ENCODE measurements at places on chromosomes 5 and 9.

DNA sequence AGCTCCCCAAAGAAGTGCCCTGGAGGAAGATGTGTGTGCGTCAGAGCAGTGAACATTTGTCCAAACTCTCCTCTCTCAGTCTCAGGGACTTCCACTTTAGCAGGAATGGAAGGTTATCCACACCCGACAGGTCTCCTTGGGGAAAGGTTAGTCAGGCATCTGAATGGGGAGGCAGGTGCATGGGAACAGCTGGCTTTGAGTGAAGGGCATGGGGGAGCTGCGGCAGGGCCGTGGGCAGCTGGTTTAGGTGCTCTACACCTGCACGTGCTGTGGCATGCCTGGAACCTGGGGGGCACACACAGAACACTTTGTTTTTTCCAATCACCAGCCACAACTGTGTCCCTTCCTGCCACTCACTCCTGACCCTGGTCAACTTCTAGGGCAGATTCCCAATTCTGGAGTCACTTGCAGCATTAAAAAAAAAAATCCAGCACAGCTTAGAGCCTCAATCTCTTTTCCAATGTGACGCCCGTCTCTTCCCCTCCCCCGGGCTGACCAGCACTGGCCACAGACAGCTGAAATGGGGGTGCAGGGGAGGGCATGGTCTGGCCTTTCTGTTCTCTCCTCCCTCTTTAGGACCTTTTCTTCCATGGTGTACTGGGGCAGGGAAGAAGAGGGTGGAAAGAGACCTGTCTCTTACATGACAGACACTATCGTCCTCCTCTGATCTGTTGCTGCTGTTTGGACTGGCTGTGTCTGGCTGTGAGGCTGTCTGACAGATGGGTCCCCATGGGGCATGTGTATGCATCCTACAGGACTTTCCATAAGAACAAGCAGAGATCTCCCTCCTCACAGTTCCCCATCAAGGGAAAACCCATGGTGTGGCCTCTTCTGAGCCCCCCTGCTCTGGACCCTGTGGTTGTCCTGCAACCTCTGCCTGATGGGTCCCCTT, 9.5 kb upstream of the IL3 start:
- DNase-seq = no peak

GRCh38 chr5:74040065-74040551, 414.1 kb downstream of the ARHGEF28 start:
- peak; percentile 94 for DNase-seq

DNA sequence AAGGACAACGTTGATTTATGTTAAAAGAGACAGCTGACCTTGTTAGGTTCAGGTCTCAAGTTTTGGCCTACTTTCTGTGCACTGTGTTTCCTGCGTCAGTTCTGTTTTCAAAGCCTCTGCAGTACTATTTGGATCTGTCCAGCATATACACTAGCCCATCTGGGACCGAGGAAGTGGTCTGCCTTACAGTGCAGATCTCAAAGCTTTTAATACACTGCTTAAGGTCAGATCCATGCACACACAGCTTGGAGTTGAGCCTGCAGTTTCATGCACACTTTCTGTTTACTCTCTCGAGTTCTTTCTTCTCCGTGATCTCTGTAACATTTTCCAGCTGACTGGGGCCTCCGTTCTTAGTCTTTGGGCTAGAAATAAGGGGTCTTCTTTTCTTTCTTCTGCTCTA, 24.1 kb downstream of the CARTPT start:
- no peak for DNase-seq

- DNase-seq = no peak
These were observed 23.2 kb upstream of the NCS1 start for GRCh38 chr9:130149031-130149430.

DNA sequence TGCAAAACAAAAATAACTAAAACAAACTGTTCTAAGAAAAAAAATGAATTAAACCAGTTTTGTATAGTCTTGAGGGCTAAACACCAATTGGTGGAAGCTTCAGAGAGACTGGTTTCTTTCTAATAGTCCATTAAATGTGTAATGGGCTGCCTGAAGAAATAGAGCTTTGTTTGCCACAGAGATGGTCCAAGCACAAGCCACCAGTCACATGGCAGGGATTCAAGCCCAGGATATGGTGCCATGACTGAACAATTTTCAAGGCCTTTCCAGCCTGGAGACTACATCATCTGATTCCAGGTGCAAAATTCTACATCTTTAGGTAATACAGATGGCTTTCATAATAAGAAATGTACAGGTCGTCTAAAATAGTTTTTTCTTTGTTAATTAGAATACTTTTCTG, 355.3 kb downstream of the NR2F1-AS1 start:
- DNase-seq = no peak

GRCh38 chr5:154568589-154568988, 90.6 kb upstream of the HAND1 start:
- DNase-seq = no peak

DNA sequence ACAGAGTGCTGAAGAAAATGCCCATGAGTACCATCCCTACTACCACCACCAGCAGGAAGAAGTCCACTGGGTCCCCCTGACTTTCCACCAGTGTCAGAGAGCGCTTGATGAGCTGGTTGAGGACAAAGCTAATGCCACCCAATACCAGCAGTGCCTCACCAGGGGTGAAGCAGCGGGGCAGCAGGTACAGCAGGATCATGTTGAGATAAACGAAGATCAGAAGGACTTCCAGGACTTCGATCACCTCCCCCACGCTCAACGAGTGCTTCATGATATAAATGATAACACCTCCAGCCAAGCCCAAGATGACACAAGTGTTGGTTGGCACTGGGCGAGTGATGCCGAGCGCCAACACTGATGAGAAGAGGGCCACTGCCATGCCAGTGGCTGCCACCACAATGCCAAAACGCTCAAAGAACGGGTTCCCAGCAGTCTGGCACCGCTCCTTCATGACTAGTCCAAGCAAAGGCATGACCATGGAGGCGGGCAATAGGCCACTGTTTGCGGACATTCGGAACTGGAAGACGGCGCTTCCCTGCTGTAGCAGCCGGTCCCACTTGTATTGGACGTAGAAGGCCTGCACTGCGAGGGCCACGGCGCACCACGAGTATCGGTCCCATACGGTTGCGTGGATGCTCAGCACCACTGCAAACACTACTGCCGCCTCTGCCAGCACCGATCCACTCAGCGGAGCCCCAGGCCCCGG, 679 bp downstream of the DOLK start:
- DNase-seq = peak; percentile 39

GRCh38 chr5:82749461-82749820, 327.8 kb downstream of the TMEM167A start:
- no peak for DNase-seq

DNA sequence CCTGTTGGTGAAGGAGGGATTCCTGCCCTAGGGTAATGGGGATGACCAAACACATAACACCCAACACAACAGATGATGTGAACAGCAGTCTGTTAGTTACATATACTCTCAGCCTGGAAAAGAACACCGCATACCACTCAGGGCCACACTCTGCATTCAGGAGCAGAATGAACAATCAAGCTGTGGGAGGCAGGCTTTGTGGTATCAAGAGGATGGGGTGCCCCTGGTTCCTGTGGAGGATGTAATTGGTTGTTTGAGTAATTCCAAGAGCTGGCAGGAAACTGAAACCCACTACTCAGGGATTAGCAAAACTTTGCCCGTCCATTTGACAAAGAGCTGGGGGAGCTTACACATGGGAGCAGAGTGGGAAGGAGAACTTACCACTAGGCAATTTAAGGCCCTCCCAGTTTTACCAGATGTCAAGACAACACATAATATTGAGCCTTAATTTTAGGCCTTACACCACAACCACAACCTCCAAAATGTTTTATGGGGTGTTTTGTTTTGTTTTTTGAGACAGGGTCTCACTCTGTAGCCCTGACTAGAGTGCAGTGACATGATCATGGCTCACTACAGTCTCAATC, 15.6 kb upstream of the PRKAA1 start:
- DNase-seq = no peak

- no peak for DNase-seq
These were observed 80.3 kb downstream of the SLCO6A1 start for GRCh38 chr5:102418531-102418930.

- DNase-seq = no peak
These were observed 6.0 kb downstream of the LARP1 start for GRCh38 chr5:154761046-154761736.

DNA sequence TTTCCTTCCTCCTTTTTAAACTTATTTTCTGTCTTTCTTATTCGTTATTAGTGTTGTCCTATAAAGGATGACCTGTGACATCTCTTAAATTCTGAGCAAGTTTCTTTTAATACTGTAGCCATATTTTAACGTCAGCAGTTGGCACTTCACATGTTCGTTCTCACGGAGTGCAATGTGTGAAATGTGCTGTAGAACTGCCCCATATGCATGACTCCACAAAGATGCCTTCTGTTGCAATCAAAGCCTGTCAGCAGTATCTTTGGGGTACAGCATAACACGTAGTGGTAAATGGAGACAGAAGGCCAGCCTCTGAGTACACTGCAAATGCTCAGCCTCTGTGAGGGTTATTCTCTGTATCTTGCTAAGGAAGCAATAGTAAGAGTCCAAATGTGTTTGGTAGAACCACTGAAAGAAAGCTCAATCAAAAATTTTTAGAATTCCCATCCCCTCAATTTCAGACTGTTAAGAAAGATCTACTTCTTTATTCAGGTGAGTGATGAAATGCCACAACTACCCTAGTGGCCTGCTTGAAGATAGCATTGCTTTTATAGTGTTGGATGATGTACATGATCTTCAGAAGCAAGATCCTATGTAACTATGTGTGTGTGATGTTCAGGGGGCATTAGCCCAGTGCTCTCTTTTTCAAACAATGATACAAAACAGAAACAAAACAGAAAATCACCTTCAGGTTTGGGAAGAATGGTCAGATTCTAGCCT, 277.7 kb downstream of the TMEM167A start:
- peak; percentile 3 for DNase-seq

DNA sequence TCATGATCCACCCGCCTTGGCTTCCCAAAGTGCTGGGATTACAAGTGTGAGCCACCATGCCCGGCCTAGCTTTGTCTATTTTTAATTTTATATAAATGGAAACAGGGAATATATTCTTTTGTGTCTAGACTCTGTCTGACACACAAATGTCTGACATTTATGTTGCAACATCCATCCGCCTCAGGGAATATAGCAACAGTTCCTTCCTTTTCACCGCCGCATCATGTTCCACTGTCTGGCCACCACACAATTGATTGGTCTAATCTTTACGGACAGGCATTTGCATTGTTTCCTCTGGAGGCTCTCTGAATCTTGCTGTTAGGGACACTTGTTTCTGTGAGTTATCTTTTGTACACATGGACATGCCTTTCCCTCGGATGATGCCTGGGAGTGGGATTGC, 20.1 kb upstream of the TBC1D9B start:
- no peak for DNase-seq

DNA sequence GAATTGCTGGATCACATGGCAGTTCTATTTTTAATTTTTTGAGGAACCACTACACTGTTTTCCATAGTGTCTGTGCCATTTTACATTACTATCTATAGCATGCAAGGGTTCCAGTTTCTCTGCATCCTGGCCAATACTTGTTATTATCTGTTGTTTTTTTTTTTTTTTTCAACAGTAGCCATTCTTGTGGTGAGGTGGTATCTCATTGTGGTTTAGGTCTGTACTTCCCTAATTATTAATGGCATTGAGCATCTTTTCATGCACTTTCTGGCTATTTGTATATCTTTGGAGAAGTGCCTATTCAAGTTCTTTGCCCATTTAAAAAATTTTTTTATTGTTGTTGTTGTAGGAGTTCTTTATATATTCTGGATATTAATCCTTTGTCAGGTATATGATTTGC, 97.7 kb downstream of the GDNF start:
- no peak for DNase-seq

- DNase-seq = no peak
These were observed 284.7 kb upstream of the IRX2 start for GRCh38 chr5:3036041-3036788.

GRCh38 chr5:150400316-150401075, 12.2 kb downstream of the CD74 start:
- no peak for DNase-seq

DNA sequence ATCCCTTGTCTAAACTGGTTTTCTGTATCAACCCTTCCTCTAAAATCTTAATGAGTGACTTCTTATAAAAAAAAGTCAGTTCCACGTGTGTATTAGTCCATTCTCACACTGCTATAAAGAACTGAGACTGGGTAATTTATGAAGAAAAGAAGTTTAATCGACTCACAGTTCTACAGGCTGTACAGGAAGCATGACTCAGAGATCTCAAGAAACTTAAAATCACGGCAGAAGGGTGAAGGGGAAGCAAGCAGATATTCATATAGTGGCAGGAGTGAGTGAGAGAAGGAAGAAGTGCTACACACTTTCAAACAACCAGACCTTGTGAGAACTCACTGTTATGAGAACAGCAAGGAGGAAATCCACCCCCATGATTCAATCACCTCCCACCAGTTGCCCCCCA, 307.8 kb upstream of the ARRDC3 start:
- no peak for DNase-seq

GRCh38 chr5:107469485-107470294, 201.0 kb downstream of the EFNA5 start:
- peak; percentile 61 for DNase-seq

GRCh38 chr9:130128733-130129431, 43.3 kb upstream of the NCS1 start:
- DNase-seq = peak; percentile 97

- DNase-seq = peak; percentile 5
These were observed 25.4 kb downstream of the DMRT3 start for GRCh38 chr9:1001838-1002237.

DNA sequence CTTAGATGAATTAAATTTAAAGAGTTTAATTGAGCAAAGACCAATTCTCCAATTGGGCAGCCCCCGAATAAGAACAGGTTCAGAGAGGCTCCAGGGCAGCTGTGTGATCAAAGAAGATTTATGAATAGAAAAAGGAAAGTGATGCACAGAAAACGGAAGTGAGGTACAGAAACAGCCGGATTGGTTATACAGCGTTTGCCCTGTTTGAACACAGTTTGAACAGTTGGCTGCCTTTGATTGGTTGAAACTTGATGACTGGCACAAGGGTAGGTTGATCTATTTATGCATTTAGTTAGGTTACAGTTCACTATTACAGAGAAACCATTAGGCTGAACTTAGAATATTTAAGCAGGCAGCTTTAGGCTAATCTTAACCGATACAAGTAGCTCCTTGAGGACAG, 29.5 kb downstream of the NIM1K start:
- DNase-seq = no peak

GRCh38 chr5:149581192-149581861, at the start of gene ARHGEF37:
Gene ARHGEF37, plus strand, starts transcription at chr5:149581498. Its CDS starts 16,272 bp downstream, at chr5:149597770.
- DNase-seq = peak; percentile 63

GRCh38 chr9:21902136-21902535, 92.1 kb downstream of the CDKN2A start:
- peak; percentile 5 for DNase-seq

GRCh38 chr9:121075251-121076036, 689 bp downstream of the CNTRL start:
- no peak for DNase-seq

DNA sequence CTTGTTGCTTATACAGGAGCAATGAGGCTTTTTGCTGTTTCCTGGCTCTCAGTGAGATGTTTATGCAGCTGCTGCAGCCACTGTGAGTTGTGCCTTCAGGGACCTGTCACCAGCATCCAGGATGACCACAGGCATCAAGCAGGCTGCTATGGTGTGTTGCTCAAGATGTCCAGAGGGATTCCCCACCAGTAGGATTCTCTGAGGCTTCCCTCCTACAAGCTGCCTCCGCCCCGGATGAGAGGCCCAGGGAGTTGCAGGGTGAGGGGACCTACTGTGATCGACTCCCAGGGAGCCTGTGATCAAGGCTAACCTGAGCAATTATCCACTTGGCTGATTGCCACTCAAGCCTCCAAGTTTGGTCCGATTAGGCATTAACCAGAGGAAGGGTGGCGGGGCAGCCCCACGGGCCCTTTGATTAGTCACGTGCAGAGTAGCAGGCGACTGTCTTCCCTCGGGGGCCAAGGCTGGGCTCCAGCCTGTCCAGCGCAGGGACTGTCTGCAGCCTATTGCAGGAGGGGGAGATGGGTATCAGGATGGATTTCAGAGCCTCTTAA, 1.8 kb upstream of the FAT2 start:
- peak; percentile 33 for DNase-seq

All from EH (cell line).